ENCODE measurements at places on chromosomes 5 and 9. TPM values are rescaled to one million over a fixed set of nuclear protein-coding genes. Genes with fewer than 3 reads are reported as not detected.

IFNA21 gene
- not detected for total RNA-seq

WWC1 gene
- total RNA-seq, result 1.9 TPM

CCL21 gene
- 12.4 TPM for total RNA-seq

GRCh38 chr5:133723126-133723525 is 110.8 kb upstream of the FSTL4 start:
- DNase-seq, result no peak

HK3 gene
- total RNA-seq, result 6.4 TPM

HTR1A gene
- not detected for total RNA-seq

- no peak for DNase-seq
These were observed 525.8 kb downstream of the AGTPBP1 start for GRCh38 chr9:85215961-85216360.

GRCh38 chr5:153903321-153903720 is 135.4 kb downstream of the FAM114A2 start:
- DNase-seq, result no peak

FREM1 gene
- 2.9 TPM for total RNA-seq

DNA sequence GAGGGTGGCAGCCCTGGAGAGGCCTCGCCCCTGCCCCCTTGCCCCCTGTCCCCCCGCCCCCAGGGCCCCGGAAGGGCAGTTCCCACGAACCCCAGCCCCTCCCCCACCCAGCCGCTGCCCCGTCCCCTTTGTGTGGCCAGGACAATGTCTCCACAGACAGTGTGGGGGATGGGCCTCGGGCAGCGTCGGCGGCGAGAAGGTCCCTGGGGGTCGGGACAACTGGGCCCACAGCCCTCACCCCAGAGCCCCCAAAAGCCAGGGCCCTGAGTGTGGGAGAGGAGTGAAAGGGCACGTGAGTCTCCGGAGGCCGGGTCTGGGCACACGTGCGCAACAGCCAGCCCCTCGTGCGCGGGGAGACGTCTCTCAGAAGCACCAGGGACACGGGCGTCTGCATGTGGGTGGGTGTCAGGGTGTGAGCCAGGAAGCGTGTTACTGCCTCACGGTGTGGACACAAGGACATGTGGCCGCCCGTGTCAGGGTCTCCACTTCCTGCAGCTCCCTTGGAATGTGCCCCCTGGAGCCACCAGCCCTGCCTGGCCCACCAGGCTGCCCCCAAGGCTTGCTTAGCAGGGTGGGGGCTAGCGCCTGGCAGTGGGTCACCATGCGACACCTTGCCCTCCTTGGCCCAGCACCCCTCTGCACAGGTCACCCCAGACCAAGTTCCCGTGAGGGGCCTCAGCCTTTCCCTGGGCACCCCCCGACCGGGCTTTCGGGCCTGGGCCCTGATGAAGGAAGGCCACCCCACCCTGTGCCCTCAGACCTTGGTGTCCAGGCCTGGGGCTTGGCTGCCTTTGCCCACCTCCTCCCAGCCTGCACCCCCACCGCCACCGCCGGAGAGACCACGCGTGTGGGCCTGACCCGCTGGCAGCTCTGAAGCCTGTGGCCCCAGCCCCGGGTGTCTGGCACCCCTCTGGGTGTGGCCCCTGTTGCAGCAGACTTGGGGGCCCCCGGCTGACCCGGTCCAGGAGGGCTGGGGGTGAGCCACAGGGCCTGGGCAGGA is 12.8 kb upstream of the NRARP start:
- DNase-seq, result no peak

Data from Right ventricle myocardium inferior (tissue), 1 donor.